Stimulated activated CD4-positive, alpha-beta T cell treated with anti-CD3 and anti-CD28 coated beads, Interleukin-1b, Interleukin-23, amount 100 ng/mL, for 1 hour (primary cell): ENCODE measurements at places on chromosomes 5 and 9.

DNA sequence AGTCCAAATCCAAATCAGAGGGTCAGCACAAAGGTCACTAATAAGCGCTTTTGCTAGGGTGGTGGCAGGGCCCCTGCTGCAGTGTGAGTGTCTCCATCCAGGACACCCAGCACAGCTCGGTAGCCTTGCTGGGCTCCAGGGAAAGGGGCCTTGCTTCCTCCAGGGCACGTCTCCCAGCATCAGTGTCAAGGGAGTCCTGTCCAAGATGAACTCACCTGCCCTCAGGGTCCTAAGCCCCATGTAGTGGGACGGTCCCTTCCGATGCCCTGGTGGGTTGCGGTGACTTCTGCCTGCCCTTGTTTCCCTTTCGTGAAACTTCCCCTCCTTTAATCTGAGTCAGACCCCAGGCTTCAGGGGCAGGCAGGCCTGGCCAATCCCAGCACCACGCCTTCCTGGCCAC, 101.7 kb downstream of the ZNF354C start:
- no peak for DNase-seq

GRCh38 chr5:122312591-122313406, 762 bp downstream of the SNCAIP start:
- DNase-seq, result no peak

DNA sequence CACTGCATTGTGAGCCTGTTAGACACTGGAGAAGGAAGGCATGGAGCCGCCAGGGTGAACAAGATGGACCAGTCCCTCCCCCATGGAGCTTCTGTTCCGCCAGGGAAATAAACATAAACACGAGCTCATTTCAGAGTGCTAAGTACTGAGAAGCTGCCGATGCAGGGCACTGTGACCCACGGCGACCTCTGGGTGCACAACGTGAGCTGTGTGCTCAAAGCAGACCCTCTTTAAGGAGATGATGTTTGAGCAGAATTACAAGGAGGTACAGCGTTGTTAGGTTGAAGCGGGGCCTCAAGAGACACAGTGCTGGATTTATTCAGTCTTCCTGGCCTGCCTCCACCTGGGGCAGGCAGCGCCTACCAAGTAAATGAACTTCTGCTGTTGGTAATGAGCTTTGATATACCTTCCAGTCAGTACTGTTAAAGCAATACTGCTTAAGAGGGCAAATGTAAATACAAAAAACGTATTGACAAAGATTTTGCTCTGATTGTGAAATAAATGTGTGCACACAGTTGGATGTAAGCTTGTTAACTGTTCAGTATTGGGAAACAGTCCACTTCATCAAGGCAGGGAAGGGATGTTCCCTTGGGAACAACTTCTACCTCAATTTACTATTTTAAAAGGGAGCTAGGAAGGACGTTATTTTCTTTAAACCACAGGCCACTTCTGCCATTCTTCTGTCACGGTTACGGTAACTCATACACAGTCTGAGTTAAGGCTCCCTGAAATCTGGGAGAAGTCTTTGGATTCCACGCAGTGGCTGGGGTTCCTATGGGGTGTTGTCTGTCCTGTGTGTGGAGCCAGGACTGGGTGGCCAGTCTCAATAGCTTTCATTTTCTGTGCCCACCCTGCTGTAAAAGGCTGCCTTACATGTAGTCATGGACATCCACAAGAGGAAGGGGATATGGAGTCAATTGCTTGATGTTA, 48.9 kb upstream of the DMRT1 start:
- no peak for DNase-seq

GRCh38 chr9:92404042-92404836, at the start of gene OGN:
Gene OGN, minus strand, starts transcription at chr9:92404578. Its CDS starts 1,171 bp downstream, at chr9:92403407.
- no peak for DNase-seq

DNA sequence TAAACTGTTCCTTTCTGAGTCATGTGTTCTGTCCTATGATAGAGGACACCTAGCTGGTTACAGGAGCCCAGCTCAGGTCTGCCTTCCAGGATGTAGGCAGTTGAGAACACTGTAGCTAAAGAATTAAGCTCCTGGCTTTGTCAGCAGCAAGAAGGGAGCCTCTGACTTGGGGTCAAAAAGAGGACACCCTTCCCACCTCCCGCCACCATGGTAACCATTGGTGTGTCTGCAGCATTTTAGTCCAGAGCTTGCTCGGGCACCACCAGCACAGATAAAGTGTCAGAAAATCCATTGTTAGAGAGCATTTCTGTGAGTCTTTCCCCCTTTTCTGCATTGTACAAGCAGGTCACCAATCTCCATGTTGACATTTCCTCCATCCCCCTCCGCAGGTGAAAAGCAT, 181.7 kb downstream of the DOCK8 start:
- DNase-seq, result no peak

GRCh38 chr9:26054600-26055520, 376.6 kb upstream of the TUSC1 start:
- DNase-seq, result no peak

- DNase-seq, result no peak
These were observed 41.2 kb downstream of the RCL1 start for GRCh38 chr9:4833781-4834560.

- DNase-seq, result no peak
These were observed 77.9 kb upstream of the FBXL17 start for GRCh38 chr5:108459769-108460168.

GRCh38 chr9:114005371-114006154, 72.5 kb downstream of the AMBP start:
- DNase-seq, result no peak
